Left hindlimb (tissue), 1 donor: ENCODE measurements at places on chromosomes 11 and 22.

DNA sequence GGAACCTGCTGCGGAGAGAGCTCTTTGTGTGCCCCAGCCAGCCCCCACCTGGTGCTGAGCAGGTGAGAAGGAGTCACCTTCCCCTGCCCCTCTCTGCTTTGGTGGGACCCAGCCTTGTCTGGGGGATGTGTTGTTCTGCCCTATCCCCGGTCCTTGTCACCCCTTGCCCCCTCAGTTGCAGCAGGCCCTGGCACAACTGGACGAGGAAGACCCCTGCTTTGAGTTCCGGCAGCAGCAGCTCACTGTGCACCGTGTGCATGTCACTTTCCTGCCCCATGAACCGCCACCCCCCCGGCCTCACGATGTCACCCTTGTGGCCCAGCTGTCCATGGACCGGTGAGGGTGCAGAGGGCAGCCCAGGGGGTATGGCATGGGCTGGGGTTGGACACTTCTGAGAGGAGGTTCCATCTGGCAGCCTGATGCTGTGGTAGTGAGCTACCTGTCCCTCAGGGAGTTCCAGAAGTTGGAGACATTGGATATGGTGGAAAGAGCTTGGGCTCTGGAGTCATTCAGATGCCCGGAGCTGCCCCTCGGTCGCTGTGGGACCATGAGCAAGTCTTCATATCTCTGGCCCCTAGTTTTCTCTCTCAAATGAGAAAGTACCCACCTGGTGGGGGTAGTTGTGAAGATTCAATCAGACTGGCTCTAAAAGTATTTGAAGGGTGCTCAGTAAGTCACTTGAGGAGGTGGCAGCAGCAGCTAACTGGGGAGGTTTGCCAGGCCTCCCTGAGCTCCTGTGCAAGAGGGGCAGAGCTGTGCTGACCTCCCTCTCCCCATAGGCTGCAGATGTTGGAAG, 4.3 kb downstream of the LARGE2 start:
- DNase-seq: peak; percentile 26

DNA sequence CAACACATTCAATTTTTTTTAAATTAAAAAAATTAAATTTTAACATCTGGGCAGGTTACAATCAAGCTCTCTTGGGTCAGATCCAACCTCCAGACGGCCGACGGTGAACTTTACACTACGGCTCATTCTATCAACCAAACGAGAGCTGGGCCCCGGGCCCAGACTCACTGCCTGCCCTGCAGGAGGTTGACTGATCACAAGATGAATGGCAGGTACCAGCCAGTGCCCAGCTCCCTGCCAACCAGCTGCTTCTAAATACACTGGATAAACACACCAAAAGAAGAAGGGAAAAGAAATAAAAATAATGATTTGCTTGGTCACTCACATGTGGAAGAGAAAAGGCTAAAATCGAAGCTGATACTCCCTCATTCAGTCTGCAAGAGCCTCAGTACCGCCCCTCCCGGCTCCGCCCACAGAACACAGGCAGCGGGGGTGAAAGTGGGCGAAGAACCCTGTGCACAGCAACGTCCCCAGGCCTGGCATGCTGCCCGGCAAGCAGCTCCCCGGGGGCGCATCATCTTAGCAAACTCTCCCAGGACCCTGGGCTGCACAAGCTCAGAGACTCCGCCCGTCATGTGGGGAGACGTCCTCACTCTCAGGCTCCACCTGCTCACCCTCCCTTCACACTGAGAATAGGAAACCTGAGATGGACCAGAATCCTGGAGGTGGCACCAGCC, 303.4 kb downstream of the SHANK2 start:
- no peak for DNase-seq

GRCh38 chr11:130858215-130858614, 58.1 kb downstream of the SNX19 start:
- DNase-seq: no peak

GRCh38 chr22:42261296-42261695, 9.2 kb downstream of the TCF20 start:
- DNase-seq: no peak

DNA sequence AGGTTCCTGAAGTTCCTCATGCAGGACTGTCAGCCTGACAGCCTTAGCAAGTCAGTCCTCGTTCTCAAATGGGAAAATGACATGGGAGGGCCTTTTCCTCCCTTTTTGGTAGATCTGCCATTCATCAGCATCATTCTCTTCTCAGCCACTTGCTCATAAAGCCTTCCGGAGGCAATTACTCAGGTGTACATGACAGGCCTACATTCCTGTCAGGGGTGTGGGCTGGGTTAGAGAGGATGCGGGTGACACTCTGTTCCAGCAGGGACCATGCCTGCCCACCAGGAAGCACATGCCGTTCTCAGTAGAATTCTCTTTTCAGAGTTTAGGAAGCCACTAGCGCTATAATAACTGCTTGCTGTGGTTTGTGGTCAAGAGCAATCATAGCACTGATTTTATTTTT, 24.2 kb upstream of the ANKK1 start:
- no peak for DNase-seq

DNA sequence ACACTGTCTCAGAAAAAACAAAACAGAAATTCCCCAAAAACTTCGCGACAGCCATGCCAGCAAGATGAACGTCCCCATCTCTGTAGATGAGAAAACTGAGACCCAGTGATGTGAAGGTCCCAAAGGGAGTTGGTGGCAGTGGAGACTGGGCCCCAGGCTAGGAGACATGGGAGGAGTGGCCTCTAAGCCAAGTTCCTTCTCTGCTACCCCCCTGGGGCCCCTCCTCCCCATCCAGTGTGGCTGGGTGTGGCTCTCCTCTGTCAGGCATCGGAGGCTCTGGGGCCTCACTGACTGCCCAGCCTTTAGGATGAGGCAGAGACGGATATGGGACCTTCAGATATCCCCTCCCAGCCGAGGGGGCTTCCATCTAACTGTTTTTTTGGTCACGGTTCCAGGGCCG, 9.8 kb downstream of the RELT start:
- DNase-seq: no peak

GRCh38 chr11:80103142-80103859, 662.5 kb upstream of the TENM4 start:
- DNase-seq: no peak

GRCh38 chr22:31329029-31329428, 17.1 kb downstream of the PATZ1 start:
- no peak for DNase-seq

- no peak for DNase-seq
Observed at GRCh38 chr11:77019976-77020595, 14.1 kb upstream of the B3GNT6 start.

- no peak for DNase-seq
Observed at GRCh38 chr22:35605851-35606481, 11.2 kb downstream of the MB start.

GRCh38 chr22:30270832-30271231, 4.2 kb upstream of the OSM start:
- DNase-seq: peak; percentile 65

DNA sequence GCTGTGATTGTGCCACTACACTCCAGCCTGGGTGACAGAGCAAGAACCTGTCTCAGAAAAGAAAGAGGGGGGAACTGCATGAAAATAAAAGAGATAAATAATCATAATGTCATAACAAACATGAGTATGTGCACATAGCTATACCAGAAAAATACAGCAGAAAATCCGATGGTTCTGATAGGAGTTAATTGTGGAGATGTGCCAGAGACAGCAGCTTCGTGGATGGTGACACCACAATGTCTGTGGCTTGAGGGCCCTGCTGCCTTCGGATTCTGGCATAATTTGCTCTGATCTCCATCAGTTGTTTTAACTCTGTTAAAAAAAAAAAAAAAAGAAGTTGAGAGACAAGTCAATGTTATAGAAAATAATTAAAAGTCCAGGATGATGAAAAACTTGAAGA, 292.2 kb upstream of the MPPED2 start:
- no peak for DNase-seq

DNA sequence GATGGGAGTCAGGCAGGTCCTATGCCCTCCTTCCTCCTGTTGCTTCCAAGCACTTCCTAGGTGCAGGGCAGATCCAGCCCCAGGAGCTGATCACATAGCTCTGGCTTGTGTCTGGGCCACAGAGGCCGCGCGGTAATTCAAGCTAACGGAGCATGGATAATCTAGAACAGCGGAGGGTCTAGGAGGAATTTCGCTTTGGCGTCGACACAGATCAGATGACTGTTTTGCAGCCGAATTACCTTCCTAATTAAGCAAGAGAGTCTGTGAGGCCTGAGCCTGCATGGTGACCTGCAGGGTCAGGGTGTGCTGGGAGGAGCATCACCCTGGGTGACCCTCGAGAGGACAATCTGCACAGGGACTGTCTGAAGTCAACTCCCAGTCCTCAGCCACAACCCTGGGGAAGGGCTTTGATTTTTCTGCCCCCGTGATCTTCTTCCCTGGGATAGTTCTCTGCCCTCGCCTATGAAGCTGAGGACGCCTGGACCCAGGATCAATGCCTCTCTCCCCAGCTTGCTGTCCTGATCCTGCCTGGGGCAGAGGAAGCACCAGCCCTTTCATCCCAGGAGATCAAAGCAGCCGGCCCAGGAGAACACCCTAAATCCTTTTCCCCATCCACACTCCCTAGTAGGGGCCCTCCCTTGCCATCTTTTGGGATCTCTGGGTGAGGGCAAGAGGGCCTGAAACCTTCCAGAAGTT, 11.0 kb downstream of the NECTIN1 start:
- no peak for DNase-seq

- DNase-seq: no peak
Observed at GRCh38 chr11:82858556-82859091, 41.6 kb downstream of the PRCP start.

DNA sequence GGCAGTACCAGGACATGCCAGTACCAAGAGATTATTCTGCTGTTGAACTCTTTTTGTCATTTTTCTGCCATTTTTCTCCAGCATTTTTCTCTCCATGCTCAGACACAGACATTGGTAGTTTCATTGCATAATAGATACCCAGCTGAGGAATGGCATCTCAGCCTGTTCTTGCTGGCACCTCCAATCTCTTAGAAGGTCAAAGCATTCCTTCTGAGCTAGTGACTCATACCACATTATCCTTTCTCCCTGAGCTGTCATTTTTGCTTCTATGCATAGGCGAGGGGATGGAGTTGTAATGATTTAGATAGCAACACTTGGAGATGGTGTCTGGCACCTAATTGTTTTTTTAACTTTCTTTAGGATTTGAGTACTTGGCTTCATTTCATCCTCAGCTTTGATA, 321.1 kb downstream of the NELL1 start:
- DNase-seq: no peak

- DNase-seq: no peak
Observed at GRCh38 chr11:1301220-1302000, 8.0 kb downstream of the TOLLIP start.
